ENCODE measurements at places on chromosomes 7 and 10.

- DNase-seq: no peak
Observed at GRCh38 chr10:8738987-8739386, 684.5 kb downstream of the GATA3 start.

DNA sequence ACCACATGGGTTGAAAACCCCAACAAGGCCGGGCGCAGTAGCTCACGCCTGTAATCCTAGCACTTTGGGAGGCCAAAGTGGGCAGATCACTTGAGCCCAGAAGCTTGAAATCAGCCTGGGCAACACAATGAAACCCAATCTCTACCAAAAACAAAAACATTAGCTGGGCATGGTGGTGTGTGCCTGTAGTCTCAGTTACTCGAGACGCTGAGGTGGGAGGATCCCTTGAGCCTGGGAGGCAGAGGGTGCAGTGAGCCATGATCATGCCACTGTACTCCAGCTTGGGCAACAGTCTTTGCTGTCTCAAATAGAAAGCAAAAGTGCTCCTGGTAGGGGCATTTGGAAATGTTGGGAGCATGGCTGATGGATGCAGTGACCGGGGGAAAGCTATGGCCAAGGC lies 209.6 kb upstream of the PLXNA4 start:
- no peak for DNase-seq

DNA sequence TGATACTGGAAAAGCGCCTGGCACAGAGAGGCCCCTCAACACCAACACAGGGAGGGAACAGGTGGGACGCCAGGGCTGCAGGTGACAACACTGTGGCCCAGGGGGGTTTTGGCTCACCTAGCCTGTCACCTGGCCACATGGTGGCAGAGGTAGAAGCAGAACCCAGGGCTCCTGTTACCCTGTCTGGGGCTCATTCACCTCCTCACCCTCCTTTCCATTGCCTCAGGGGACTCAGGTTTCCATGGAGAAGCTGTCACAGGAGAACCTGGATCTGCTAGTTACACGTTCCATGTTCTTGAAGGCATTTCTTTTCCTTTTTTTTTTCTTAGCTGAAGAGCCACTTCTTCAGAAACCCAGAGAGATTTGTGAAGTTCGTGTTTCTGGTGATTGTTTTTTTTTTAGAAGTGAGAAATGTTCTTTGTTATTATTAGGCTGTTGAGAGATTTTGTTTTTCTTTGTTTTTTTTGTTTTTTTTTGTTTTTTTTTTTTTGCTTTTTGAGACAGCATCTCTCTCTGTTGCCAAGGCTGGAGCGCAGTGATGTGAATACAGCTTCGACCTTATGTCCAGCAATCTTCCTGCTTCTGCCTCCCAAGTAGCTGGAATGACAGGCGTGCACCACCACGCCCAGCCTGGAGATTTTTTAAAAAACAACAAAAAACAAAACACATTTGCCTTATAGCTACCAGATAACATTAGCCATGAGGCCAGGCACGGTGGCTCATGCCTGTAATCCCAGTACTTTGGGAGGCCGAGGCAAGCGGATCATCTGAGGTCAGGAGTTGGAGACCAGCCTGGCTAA lies 16.0 kb downstream of the DENND2A start:
- peak; percentile 3 for DNase-seq

DNA sequence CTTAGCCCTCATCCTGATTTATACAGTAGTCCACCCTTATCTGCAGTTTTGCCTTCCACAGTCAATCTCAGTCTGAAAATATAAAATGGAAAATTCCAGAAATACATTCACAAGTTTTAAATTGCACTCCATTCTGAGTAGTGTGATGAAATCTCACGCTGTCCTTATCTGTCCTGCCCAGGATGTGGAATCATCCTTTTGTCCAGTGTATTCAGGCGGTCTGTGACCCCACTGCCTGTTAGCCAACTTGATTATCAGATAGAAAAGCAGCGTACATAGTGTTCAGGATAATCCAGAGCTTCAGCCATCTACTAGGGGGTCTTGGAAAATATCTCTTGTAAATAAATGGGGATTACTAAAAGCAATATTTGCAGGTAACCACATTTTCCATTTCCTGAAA lies 146.3 kb downstream of the MALRD1 start:
- no peak for DNase-seq

GRCh38 chr10:76270464-76270863 lies 839.0 kb downstream of the LRMDA start:
- no peak for DNase-seq

DNA sequence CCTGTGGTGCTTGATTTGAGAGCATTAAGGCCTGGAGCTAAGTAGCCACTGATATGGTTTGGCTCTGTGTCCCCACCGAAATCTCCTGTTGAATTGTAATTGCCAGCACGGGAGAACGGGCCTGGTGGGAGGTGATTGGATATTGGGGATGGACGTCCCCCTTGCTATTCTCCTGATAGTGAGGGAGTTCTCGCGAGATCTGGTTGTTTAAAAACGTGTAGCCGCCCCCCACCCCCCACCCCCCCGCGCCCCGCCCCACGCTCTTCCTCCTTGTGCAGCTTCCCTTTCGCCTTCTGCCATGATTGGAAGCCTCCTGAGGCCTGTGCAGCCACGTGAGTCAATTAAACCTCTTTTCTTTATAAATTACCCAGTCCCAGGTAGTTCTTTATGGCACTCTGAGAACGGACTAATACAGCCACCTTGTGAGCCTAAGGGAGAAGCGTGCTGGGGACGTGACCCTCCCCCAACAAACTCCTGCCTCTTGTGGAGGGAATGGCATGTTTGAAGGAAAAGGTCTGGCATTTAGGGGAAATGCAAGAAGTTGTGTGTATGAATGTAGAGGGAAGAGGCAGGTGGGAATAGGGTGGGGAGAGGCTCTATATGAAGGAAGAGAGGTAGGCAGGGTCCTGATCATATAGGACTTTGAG lies 118.0 kb upstream of the KMT2C start:
- DNase-seq: no peak

DNA sequence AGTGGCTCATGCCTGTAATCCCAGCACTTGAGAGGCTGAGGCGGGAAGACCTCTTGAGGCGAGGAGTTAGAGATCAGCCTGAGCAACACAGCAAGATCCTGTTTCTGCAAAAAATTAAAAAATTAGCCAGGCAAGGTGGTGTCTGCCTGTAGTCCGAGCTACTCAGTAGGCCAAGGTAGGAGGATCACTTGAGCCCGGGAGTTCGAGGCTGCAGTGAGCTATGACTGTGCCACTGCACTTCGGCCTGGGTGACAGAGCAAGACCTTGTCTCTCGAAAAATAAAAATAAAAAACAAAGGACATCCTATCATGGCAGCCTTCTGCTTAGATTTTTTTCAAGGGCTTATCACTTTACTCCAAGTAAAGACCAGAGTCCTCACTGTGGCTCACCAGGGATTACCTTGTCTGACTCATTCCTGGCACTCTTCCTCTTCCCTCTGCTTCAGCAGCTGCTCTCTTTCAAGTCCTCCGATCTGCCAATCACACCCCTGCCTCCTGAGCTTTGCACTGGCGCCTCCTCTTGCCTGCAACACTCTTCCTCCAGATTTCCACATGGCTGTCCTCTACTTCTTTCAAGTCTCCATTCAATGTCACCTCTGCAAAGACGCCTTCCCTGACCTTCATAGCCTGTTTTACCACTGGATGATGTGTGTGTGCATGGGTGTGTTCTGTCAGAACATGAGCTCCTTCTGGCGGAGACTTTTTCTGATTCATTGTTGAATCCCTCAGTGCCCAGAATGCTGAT lies 7.7 kb downstream of the PRTFDC1 start:
- DNase-seq: no peak

GRCh38 chr7:73577627-73578341 lies 595 bp downstream of the TBL2 start:
- DNase-seq: no peak

GRCh38 chr10:11654659-11655058 lies 43.2 kb upstream of the USP6NL start:
- DNase-seq: no peak

DNA sequence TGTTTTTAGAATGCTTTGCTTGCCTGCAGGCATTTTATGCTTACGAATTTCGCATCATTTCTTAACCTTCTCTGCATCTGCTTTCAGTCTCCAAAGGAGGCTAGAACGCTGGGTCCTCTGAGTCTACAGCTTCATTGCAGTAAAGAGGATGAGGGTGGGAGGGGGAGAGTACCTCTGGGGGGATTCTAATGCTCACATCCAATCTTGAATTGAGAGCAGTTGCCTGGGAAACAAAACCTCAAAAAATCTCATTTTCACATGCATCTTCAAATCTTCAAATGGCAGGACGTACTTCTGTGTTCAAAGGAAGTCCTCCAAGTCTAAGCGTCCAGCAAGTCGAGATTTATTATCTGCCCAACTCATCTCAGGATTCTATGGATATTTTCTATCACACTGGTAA lies 100.7 kb upstream of the PRKCQ start:
- no peak for DNase-seq

DNA sequence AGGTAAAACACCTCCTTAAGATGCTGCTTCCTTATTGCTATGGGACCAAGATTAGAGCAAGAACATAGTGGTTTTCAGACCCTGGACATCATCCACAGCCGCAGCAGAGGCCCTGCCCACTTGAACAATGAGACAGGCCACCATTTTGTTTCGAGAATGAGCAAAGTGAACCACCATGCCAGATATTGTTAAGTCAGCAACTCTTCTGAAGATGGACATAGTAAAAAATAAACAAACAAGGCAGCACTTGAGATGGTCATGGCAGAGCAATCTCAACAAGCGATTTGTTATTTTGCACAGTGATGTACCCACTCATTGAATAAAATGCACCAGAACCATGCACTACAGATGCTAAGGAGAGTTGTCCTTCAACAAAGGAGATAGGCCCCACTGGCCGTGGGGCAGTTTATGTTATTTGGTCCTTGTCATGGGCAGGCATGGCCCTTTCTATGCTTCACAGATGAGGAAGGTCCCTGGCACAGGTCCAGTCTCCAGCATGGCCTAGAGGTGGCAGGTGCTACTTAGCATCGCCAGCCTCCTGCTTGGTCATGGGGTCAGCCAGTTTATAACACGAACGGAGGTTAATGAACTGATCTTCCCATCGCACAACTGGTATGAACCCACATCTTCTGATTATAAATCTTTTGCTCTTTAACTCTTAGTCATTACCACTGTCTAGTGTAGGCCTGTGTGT lies 44.1 kb downstream of the IKZF1 start:
- no peak for DNase-seq

- DNase-seq: no peak
Observed at GRCh38 chr7:140421521-140421920, 17.7 kb downstream of the RAB19 start.

DNA sequence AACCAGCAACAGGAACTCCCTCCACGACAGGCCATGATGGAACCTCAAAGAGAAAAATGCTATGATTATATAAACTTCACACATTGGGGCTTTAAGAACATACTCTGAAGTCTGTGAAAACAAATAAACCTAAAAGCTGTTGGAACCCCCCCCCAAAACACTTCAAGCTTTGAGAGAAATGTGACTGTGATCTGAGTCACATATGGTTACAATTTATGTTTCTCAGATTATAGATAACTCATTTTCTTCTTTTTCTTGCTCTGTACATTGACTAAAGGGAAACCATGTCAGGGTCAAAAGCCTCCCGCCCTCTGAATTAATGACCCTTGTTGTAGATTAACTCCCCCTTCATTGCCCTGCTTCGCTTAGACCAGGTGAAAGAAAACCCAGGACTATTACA lies 15.8 kb downstream of the VOPP1 start:
- DNase-seq: no peak

DNA sequence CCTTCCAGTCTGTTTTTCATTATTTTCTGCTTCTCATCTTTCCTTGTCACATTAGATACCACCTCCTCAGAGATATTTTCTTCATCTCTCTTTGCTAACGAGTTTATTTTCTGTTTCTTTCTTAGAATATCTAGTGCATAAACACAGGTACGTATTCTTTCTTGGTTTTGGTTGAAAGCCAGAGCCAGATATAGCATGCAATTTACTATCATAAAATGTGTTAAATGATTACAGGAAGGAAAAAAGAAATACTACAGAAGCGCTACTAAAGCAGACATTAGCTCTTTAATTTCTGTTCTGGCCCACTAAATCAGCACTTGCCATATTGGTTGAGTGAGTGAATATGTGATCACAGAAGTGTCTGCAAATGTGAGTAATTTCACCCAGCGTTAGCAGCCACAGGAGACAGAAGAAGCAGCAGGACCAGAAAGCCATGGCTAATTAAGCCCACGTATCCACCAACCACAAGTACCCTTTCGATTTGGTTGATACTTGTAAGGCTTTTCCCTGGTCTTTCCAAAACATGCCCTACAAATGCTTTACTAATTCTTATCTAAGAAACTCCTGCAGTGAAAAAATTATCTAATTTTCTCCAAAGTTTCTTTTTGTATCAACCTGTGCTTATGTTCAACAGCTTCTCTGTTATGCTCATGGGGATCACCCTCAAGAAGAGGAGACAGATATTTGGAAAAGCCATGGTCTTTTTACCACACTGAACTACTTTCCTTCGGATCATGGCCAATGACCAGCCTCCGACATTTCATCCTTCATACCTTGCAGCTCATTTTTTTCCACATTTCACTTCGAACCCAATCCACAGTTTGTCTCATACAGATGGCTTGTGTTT lies 23.1 kb upstream of the MACC1 start:
- DNase-seq: no peak

DNA sequence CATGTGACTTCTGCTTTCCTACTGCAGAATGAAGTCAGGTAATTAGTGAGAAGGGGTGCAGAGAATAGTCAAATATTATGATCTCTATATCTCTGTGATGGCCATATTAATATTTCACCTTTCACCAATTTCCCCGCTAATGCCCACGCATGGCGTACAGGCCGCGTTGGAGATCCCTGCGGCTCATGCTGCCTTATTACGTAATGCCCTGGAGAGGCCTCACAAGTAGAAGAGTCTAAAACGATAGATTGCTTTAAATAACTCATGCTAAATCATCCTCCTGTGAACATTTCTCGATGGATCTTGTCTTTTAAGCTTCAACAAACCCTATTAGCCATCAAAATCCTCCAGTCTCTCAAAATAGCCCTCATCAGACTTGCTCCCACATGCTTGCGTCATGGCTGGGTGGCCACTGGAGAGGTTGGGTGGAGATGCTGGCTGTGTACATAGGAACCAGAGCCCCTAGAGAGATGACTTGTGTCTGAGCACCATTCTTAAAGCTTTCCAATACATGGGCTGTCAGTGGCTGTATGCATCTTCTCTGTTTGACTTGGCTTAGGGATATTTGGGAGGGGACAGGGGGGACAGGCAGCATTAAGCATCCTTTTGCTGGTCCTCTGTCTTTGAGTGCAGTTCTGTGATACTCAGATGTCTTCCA lies 79.5 kb upstream of the INSYN2A start:
- DNase-seq: no peak

DNA sequence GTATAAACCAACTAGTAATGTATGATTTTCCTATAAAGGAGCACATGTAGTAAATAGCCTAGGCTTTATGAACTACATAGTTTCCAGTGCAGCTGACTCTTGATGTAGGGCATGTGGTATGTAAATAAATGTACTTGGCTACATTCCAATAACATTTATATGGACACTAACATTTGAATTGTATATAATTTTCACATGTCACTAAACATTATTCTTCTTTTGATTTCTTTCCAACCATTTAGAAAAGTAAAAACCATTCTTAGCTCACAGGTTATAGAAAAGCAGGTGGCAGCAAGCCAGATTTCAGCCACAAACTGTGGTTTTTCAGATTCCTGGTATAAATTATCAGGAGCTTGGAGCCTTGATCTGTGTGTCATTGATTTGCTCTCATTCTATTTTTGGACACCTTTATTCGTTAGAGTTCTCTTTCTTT lies 1182.0 kb downstream of the CNTNAP2 start:
- DNase-seq: peak; percentile 92

Measured in NCI-H1105 treated with DMSO at 0.1 percent for 48 hours (cell line).